ENCODE measurements at places on chromosomes 12 and 14.

- DNase-seq: peak; percentile 20
Observed at GRCh38 chr12:6935371-6936193, 7.8 kb downstream of the ATN1 start.

- peak; percentile 50 for DNase-seq
Observed at GRCh38 chr14:96202441-96203094, 2.1 kb upstream of the BDKRB2 start.

- no peak for DNase-seq
Observed at GRCh38 chr14:32737621-32738020, 201.1 kb upstream of the NPAS3 start.

GRCh38 chr12:32400866-32401265, 1.5 kb downstream of the FGD4 start:
- DNase-seq: no peak

DNA sequence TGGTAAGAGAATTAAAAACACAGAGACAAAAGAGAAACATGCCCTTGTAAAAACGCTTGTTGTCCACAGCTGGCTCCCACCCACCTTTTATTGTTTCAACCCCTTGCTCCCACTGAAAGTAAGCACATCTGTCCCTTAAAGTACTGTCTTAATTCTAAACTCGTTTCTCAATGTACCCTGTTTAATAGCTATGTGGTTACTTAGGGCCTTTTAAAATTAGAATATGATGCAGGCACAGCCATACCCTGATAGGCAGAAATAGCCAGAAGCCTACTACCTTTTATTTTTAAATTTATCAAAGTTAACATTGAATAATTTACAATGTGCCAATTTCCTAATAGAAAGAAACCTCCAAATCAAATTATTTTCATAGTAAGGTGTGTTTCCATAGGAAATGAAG, 4.0 kb upstream of the MGAT4C start:
- DNase-seq: no peak

- DNase-seq: peak; percentile 97
Observed at GRCh38 chr12:3170423-3171194, 93.4 kb downstream of the TSPAN9 start.

DNA sequence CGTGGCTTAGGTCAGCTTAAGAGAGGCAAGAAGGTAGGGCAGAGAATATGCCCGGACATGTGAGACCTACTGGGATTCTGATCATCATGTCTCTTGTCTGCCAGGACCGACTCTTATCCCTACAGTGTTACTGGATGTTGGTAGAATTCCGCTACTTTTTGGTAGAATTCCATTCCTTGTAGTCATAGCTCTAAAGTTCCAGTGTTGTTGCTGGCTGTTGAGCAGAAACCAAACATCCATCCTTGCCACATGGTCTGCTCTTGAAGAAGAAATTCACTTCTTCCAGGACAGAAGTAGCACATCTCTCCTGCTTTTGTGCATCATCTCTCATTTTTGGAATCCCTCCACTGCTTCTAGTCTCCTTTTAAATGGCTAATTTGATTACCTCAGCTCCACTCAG, 453.7 kb downstream of the RPL10L start:
- DNase-seq: peak; percentile 33

DNA sequence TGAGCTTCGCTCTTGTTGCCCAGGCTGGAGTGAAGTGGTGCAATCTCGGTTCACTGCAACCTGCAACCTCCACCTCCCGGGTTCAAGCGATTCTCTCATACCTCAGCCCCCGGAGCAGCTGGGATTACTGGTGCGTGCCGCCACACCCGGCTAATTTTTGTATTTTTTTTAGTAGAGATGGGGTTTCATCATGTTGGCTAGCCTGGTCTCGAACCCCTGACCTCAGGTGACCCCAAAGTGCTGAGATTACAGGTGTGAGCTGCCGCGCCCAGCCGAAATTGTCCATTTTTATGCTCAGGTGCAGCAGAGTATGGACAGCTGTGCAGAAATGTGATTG, 19.2 kb upstream of the CYP46A1 start:
- no peak for DNase-seq

DNA sequence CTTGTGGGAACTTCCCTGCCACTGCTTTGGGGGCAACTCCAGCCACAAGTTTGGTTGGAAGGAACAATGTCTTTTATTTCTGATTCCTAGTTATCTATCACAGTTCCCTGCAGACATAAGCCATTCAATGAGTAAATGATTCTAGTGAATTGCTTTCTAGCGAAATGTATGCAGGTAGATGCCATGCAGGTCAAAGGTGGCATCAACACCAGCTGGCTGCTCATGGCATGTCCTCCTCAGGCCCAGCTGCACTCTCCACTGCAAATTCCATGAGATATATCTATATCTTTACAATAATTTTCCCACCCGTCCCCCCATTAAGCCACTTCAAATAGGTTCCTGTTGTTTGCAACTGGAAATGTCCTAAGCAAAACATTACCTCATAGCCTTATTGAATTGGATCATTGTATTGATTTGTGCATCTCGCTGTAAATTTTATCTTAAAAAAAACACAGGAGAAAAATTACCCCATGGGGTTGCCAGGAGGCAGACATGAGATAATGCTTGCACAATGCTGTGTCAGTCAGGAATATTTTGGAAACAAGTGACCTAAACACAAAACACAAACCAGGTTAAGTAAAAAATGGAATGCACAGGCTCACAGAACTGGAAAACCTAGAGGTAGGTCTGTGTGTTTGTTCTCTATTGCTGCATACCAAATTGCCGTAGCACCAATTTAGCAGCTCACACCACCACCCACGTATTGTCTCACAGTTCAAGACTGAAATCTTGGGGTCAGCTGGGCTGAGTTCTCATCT, 32.8 kb upstream of the TXNRD1 start:
- DNase-seq: no peak

GRCh38 chr12:132253698-132254480, 75.5 kb downstream of the GALNT9 start:
- DNase-seq: peak; percentile 6

- peak; percentile 44 for DNase-seq
Observed at GRCh38 chr12:132723764-132724140, 13.1 kb downstream of the PGAM5 start.

- no peak for DNase-seq
Observed at GRCh38 chr14:91888641-91889476, 21.5 kb upstream of the TC2N start.

- DNase-seq: no peak
Observed at GRCh38 chr12:55683676-55684075, 24.0 kb downstream of the ITGA7 start.

DNA sequence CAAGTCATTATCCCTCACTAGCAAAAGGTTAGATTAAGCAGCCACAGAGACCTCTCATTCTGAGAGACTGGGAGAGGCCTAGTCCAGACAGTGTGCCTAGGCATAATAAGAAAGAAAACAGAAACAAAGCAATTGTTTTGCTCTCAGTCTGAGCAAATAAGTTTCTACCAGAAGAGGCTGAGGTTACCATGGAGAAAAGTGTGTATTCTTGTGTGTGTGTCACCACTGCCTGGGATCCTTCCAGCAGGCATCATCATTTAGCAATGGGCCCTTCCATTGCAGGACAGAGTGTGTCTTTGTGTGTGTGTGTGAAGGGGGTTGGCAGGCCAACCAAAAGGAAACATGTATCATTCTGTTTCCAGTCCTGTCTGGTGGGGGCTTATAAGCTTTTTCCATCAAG, 3.7 kb downstream of the EFS start:
- DNase-seq: no peak

GRCh38 chr12:123936956-123937706, 35.5 kb downstream of the CCDC92 start:
- DNase-seq: no peak

DNA sequence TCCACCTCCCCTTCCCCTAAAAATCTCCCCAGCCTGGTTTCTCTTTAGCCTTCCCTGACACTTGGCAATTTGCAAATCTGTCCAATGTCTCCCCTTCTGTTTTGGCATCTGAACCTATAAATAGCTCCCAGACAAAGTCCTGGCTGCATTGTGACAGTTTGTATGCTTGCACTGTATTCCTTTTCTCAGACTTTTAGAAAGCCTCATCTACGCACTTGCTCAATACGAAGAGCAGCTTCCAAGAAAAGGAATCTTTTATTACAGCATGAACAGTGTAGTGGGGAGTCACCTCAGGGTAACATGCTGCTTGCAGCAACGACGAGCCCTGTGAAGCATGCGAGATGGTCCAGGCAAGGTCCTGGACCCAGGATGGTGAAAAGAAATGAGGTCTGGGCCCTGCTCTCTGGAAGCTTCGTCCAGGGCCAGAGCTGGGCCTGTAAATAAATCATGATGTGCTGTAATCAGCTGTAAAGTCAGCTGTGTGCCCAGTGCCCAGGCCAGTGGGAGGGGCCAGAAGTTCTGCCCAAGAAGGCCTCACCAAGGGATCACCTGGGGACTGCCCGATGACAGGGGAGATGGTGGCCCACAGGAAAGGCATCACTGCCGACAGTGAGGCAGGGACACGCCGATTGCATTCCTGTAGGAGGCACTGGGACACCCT, 88.3 kb downstream of the RIN3 start:
- DNase-seq: no peak

DNA sequence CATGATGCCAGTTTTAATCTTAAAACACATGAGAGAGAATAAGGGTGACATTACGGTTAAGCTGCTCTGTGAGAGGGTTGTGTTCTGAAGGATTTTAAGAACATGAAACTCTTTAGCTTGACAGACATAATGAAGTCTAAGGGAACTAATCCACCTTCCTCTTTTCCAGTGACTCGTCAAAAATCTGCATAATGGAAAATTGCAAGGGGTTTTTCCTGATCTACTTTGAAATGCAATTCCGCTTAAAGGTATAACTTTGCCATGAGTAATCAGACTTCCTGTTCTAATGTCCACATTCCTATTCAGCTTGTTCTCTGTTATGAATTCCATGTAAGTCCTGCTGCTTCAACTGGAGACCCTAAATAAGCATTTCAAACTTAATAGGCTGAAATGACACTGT, at the start of gene ZNF705A:
Gene ZNF705A, plus strand, starts transcription at position 171 of the 400 bp plus-strand sequence. CDS start 15,611 bp downstream, outside the sequence.
- DNase-seq: peak; percentile 88

- DNase-seq: no peak
Observed at GRCh38 chr12:32811686-32812392, 56.1 kb upstream of the YARS2 start.

DNA sequence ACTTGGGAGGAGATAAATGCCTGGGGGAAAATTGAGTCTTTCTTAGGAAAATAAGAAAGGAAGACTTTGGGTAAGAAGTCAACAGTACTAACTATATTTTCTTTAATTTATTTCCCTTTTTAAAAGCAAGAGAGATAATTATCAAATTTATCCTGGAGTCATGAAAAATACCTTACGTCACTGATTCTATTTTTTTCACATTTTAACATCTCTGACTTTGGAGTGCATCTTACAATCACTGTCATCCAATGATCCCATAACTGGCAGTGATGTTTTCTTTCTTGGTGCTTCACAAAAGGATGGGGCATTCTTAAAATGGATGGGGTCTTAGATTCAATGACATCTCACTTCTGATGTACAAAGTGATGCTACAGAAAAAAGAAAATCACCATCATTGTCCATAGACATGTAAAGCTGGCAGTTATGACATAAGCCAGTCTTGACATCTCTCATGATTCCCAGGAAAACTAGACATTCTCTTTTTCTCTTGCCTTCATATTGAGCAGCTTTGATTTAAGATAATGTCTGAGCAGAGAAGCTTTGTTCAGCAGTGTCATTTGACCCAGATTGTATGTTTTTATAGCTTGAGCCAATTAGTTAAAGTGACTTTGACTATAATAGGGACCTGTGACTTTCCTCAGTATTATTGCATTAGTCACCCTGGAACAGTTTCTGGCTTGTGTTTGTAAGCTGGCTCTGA, 236.2 kb downstream of the EGLN3 start:
- no peak for DNase-seq

DNA sequence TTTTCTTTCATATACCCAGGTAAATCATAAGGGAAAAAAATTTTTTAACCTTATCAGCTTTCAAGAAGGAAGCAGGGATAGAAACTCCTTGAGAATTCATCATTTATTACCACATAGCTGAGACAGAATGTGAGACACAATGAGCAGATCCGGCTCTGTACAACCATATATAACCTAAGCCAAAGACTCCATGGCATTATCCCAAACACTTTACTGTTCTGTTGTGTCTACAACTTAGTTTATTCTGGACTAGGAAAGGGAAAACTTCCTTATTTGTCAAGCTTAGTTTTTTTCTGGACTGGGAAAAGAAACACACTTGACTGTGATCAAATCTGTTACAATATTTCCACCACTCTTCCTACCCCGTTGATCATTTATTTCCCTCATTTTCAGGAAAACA, 38.3 kb upstream of the CATSPERB start:
- no peak for DNase-seq

DNA sequence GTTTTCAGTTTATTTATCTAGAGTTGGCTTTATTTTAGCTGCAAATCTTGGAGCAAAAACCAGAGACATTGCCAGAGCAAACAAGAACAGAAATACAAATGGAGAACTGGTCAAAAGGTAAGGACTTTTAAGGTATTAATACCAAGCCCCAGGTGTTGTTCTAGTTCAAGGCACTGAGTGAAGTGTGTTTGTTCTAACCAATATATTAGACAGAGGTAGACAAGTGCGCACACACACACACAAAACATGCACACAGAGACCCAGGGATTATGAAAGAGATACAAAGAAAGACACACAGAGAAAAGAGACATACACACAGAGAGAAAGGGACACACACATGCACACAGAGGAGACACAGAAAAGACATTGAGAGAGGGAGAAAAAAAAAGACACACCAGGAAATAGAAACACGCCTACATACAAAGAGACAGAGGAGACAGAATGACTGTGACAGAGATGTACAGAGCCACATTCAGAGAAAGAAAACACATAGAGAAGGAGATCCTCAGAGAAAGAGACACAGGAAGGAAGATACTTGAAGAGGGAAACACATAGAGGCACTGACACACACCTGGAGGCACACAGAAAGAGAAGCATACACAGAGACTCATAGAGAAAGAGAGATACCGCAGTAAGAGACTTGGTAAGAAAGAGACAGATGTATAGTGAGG, 50.2 kb downstream of the MIPOL1 start:
- DNase-seq: no peak

- no peak for DNase-seq
Observed at GRCh38 chr12:59068436-59068835, 148.1 kb upstream of the LRIG3 start.

- no peak for DNase-seq
Observed at GRCh38 chr12:109937371-109937770, 37.3 kb downstream of the TCHP start.

- no peak for DNase-seq
Observed at GRCh38 chr12:52713960-52714886, 10.9 kb upstream of the KRT77 start.

Measured in ELR (cell line).